ENCODE measurements at places on chromosomes 3 and 15.

- DNase-seq = no peak
These were observed 742.0 kb upstream of the CCDC54 start for GRCh38 chr3:106635271-106635670.

- no peak for DNase-seq
These were observed 164.8 kb downstream of the ERC2 start for GRCh38 chr3:56303487-56303886.

DNA sequence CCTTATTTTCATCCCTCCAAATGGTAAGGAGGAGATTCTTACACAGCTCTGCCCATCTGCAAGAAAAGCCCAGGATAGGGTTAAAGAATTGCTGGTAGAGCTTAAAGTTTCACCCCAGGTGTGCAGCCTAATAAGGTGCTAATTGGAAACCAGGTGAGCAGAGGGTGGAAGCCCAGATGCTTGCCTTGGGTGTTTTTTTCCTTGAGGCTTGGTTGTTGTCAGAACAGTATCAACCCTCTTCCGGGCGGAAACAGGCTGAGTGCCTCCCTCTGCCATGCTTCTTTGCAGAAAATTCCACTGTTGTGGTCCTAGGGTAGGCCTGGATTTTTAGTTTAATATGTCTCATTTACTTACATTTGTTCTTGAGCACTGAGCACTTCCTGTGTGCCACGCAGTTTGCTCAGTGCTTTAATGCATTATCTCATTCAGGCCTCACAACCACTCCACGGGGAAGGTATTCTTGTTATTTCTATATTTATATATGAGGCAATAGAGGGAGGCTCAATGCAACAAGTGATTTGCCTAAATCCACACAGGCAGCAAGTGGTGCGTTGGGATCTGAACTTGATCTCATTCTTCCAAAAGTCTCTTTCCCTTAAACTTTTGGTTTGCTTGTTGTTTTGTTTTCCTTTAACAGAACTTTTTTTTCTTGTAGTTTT, 115.0 kb upstream of the LRIG1 start:
- DNase-seq = no peak

GRCh38 chr3:172099495-172099808, 60.1 kb downstream of the FNDC3B start:
- DNase-seq = no peak

DNA sequence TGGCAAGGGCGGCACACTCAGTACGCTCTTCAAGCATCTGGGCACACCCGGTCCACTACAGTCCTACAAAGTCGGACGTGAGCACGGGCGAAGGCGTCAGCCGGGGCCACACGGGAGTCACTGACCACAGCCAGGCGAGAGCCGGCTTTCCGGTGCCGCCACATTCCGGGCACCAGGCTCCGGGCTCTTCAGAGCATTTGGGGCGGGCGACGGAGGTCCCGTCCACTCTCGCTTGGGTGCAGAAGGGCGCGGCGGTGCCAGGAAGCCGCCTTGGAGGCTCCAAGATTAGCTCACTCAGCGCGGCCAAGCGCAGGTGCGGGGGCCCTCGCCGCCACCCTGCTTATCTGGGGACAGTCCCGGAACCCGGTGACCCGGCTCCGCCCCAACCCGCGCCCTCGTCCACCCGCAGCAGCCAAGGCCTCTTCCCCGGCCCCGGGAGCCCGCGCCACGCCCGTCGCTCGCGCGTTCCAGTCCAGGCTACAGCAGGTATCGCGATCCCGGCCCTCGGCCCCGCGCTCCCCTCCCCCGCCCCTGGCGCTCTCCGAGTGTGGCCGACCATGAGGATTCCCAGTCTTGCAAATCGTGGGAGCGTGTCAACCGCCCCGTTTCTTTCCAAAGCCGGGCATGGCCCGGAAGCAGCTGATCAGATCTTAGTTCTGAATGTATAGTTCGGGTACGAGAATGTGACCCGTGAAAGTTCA, at the start of gene ADPRH:
Gene ADPRH (plus strand): TSS at position 127 of the 701 bp plus-strand sequence. CDS start 2,678 bp downstream, outside the sequence.
- peak; percentile 38 for DNase-seq

- no peak for DNase-seq
These were observed 857.3 kb downstream of the NAALADL2 start for GRCh38 chr3:175716446-175716845.

DNA sequence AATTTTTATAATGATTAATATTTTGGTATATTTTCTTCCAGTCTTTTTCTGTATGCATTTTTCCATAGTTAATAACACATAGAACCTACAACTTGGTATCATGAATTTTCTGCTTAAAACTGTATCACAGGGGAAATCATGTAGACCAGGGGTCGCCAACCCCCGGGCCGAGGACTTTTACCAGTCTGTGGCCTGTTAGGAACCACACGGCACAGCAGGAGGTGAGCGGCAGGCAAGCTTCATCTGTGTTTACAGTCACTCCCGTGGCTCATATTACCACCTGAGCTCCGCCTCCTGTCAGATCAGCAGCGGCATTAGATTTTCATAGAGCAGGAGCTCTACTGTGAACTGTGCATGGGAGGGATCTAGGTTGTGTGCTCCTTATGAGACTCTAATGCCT, 54.7 kb downstream of the RPL22L1 start:
- no peak for DNase-seq

- no peak for DNase-seq
These were observed 188.3 kb upstream of the EOMES start for GRCh38 chr3:27910456-27910855.

GRCh38 chr3:14258906-14259904, 80.6 kb downstream of the LSM3 start:
- no peak for DNase-seq

- no peak for DNase-seq
These were observed 86.5 kb downstream of the MB21D2 start for GRCh38 chr3:192831111-192831644.

- DNase-seq = no peak
These were observed 86.9 kb upstream of the UBE2E2 start for GRCh38 chr3:23116081-23116837.

- no peak for DNase-seq
These were observed 183.5 kb upstream of the EOMES start for GRCh38 chr3:27905625-27906024.

GRCh38 chr3:40994611-40995010, 204.7 kb upstream of the CTNNB1 start:
- DNase-seq = no peak

DNA sequence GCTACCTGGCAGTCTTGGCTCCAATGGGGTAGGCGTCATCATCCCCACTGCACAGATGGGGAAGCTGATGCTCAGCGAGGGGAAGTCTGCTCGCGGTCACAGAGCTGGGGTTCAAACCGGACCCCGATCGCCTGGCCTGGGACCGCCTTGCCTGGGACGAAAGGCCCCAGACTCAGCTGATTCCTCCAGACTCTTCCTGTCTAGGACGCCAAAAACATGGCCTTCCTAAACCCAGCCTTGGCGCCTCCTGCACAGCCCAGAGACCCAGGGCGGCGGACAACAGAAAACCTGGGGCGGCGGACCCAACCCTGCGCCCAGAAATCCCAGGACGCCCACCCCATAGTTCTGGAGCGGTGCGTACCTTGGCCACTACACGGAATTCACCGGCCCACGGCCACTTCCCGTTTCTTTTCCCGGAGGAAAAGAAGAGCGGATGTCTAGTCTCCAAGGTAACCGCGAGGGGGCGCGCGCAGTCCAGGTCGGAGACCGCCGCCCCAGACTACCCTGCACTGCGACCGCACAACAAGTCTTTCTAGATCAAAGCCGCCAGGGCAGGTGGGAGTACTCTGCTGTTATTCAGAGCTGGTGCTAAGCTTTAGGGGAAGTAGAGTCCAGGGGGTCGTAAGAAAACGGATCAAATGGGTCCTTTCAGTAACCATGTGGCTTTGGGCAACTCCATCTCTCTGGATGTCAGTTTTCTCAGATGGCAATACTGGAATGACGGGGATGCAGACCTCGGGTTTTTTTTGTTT, 4.9 kb upstream of the IL17RD start:
- peak; percentile 13 for DNase-seq

- no peak for DNase-seq
These were observed 51.8 kb downstream of the ONECUT1 start for GRCh38 chr15:52738311-52738710.

GRCh38 chr3:110593749-110594148, 477.9 kb upstream of the NECTIN3 start:
- no peak for DNase-seq

DNA sequence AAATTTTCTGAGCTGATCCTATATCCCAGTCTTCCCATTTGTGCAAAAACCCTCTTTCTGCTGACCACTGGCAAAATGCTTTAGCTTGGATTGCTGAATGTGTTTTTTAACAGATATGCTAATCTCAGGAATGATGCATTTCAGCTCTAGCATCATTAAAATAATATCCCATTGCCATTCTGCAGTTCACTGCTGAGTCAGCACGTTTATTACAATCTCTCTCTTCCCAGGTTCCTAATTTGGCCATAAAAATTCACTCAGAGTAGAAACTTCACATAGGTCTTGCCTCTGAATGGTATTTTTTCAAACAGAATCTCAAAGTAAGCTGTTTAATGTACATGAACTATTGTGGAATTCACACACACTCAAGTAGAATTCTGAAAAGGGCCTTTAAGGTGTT, 509.6 kb upstream of the SUCLG2 start:
- no peak for DNase-seq

DNA sequence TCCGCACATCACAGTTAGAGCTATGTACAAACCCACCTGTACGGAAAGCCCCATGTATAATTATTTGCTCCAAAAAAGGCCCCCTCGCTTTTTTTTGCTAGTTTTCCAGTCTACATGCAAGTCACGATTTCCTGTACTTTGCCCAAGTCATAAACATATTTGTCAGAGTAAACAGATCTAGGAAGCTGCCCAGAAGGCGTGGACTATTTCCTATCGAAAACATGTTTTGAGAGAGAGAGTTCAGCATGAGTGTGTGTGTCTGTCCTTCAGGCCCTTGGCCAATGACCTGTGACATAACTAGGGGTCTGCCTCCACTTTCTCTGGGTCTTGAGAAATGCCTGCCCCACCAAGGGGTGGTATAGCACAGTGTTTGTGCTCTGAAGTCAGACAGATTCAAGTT, 72.7 kb upstream of the HACD2 start:
- no peak for DNase-seq

DNA sequence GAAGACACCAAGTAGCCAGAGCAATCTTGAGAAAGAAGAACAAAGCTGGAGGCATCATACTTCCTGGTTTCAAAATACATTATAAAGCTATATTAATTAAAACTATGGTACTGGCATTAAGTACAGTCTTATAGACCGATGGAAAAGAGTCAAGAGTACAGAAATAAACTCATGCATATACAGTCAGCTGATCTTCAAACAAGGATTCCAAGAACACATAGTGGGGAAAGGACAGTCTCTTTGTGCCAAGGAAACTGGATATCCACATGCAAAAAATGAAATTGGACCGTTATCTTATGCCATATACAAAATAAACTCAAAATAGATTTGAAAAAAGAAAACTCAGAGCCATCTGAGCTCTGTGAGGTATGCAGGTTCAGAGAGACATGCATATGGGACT, 57.4 kb downstream of the SERP1 start:
- DNase-seq = no peak

DNA sequence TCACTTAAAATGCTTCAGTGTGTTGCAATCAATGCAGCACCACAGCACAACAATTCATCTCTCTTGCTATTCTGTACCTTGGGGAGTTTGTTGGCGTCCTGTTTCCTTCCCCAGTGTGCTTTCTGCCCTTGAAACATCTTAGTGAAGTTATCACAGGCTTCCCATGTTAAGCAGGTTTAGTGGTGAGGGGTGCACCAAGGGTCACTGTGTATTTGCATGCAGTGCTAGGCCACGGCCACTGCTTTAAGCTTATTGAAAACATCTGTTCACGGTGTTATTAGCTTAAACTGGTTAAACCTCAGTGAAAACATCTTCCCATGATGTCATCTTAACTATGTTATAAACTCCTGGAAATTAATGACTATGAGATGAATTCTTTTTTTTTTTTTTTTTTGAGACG, 217.3 kb upstream of the GOLIM4 start:
- DNase-seq = no peak

DNA sequence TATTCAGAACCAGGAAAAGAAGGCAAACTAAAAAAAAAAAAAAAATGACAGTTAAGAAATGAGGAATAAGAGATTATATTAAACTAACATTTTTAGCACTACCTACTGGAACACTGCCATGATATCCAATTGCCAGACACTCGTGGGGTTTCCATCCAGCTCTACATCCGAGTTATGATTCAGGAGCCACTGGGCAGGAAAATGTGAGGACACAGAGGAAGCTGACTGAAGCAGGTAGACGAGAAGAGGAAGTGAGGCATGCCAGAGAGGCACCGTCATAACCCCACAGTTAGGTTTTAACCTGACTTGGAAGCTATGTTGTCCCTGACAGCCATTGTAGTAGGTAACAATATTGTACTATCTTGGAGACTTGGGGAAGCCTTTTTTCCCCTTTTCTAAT, 495.0 kb downstream of the NLGN1 start:
- DNase-seq = no peak

- DNase-seq = no peak
These were observed 39.6 kb upstream of the LAMP3 start for GRCh38 chr3:183202004-183202722.

DNA sequence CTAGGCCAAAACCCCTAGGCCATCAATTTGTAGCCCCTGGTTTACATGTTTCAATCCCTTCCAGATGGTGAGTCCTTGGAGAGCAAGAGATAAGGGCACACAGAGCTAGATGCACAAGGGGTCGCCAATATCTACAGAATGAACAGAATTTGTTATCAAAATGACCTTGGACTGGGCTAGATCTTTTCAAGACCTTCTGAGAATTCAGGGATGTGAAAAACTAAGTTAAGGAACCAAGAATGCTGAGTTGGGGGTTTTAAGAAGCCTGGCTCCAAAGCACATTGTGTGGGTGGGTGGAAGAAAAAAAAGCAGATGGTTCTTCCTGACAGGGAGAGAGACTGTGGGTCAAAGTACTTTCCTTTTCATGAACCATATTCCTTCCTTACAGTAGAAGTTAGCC, 10.2 kb downstream of the CDCP1 start:
- DNase-seq = no peak

DNA sequence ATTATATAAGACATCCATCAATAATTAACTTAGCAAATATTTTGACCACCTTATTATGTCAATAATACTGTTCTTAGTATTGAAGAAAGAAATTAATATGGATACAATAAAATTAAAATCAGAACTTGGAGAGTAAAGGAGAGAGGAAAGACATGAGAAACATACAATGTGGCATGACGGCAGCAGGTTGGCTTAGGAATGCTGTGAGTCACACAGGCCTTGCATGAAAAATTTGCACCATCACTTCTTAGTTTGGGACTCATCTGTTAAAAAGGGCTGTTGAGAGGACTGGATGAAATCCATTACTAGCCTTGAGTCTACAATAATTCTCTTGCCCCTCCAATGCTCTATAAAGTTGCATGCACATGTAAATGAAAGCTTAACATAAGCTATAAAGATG, 880.8 kb downstream of the ROBO1 start:
- no peak for DNase-seq

DNA sequence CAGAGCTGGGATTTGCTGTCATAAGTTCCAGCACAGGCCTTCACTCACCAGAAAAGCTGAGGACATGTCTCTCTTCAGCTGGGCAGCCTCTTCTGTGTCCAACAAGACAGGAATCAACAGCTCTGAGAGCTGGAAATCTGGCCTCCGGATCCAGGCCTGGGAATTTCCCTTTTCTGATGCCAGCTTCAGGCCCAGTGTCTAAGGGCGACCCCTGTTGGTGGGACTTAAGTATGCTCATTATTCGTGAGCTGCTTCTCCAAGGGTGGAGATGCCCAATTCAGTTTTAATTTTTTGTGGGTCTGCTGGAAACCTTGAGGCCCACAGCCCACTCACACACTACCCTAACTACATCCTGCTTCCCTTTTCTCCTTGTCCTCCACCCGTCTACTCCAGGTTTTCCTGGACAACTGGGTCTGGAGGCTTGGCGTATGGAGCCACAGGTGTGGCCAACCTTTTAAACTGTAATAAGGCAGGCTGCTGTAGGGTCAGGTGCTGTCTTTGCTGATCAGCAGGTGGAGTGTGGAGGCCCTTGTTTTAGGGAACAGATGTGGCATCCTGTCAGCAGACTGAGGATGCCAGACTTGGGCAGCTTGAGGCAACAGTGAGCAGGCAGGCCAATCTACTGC, 2.6 kb upstream of the CEMIP start:
- peak; percentile 37 for DNase-seq
